Epithelial cell of proximal tubule (primary cell): ENCODE measurements at places on chromosomes 6 and 20. TPM values are rescaled to one million over a fixed set of nuclear protein-coding genes. Genes with fewer than 3 reads are reported as not detected.

The PTGIS gene
- total RNA-seq, result not detected in 2 replicates

The CSNK2A1 gene
- total RNA-seq, result 84.8 and 112 TPM in 2 replicates

The SNTA1 gene
- 6.9 and 12.4 TPM in 2 replicates for total RNA-seq

The KIAA0408 gene
- 2.0 and 3.1 TPM in 2 replicates for total RNA-seq

The NOTCH4 gene
- total RNA-seq, result 2.0 and 3.3 TPM in 2 replicates
